HT1080 (cell line): ENCODE measurements at places on chromosomes 7 and 10.

DNA sequence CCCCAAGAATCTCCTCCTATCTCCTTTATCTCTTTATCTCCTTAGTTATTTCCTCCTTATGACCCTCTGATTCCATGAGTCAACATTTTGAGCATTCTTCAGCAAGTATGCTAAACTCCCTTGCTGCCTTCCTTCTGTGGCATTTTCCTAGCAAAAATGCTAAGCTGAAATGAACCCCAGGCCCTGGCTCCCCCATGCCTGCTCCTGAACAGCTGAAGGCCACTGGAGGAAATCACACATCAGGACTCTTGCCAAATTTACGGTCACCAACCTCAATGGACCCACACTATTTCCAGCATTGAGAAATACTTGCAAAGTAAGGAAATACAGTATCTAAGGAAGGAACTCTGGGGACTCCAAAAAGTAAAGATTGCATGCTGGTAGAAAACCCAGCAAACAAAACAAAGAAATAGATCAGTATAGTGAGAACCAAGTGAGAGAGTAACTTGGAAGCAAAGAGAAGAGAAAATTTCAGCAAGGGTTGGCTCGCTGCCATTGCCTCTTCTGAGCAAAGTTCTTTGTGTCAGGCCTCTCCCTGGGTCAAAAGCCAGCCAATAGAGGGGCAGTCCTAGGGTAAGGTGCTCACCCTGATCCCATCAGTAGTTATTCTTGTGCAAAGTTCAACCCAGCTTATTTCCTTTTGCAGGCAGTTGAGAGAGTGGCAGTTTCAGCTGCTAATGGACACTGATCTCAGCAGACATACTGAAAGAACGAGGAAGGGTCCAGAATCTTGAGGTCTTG is 5.1 kb upstream of the PLEKHS1 start:
- peak; percentile 17 for DNase-seq

- no peak for DNase-seq
Measured at GRCh38 chr7:102975854-102976253, 63.1 kb downstream of the LRRC17 start.

DNA sequence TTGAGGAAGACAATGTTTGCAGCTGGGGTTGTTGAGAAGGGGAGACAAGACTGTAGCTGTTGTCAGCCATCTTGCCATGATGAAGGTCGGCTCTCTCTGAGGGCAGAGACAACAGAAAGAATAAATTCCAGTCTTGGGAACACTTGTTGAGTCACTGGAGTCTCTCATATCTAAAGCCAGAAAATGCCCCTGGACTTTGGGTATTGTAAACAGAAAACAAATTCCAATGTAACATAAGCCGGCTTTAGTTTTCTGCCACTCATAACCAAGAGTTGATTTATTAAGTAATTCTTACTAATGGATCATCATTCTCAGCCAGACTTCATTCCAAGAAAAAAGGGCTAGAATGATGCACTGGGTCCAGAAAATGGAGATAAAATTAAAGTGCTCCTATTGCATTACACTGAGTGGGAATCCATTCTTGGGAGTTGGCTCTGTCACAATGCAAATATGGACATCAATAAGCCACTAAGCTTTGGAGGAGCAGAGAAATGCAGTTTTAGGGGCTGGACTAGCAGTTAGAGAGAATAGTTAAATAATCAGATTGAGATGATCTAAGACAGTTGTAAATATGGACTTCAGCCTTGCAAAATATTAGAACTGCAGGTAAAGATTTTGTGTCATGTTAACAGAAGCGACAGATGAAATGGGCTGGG is 78.9 kb downstream of the ADAM12 start:
- DNase-seq, result no peak

- no peak for DNase-seq
Measured at GRCh38 chr7:28071570-28071969, 109.0 kb downstream of the JAZF1 start.

DNA sequence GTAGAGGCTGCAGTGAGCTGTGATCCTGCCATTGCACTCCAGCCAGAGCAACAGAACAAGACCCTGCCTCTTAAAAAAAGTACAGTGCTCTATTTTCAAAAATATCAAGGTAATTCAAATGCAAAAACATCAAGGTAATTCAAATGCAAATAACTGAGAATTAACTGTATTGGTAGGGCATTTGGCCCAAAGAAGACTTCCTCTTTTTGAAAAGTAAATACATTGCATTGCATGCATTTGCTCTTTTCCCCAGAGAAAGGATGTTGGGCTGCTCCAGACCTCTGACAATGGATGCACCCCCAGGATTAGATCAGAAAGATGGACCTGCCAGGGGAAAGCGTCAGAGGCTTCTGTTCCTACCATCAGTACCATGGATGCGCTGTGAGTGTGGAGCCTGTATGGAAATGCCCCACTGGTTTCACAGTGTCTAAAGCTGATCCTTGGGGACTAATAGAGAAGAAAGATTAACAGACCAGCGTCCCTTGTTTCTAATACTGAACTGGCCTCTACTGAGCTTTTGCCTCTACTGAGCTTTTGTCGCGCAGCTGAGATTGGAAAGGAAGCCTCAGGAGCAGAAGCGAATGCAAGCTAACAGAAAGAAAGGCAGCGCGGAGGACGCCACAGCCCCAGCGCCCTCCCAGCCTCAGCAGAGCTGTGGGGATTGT is 93.5 kb upstream of the LYZL2 start:
- no peak for DNase-seq

DNA sequence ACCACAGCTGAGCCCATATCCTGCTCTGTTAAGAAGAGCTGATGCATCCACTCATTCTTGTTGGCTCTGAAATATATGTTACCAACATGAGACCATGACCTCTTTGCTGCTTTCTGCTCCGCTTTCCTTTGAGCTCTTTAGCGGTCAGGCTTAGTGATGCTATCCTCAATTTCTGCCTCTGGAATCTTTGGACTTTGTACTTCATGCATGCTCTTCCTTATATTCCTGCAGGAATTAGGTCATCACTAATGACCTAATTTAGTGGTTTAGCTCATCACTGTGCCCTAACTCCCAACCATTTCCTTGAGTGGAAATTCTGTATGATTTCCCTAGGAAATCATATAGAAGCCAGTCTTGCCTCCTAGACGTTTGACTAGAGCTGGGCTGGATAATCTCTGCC is 119.5 kb downstream of the AOAH start:
- DNase-seq, result peak; percentile 55

DNA sequence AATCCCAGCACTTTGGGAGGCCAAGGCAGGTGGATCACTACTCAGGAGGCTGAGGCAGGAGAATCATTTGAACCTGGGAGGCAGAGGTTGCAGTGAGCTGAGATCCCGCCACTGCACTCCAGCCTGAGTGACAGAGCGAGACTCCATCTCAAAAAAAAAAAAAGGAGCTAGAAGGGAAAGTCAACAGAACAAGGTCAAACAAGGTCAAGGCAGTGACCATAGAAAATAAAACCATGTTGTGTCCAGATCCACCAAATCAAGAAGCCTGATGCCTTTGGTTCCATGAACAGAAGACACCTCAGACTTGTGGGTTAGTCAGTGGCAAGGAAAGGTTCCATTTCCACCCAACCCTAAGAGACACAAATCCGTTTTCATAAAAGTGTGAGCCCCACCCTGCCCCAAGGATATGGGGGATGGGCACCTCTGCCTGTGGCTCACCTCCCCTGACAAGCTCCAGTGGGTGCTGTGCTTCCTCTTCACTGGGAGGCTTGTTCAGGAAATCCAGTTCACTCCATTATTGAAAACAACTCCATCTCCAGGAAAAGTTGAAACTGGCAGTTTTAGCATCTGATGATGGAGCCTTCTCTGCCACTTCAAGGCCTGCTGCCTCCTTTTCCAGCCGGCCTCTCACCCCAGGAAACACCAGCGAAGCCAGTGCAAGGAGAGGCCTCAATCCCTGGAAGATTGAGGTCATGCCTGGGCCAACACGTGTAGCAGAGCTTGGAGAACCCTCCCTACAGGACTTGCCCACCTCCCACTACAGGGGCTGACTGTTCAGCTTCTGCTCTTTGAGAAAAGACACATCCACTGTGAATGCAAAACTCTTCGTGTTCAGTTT is 152.9 kb downstream of the NRF1 start:
- DNase-seq, result no peak

- no peak for DNase-seq
Measured at GRCh38 chr10:17878896-17879295, 69.7 kb downstream of the MRC1 start.

DNA sequence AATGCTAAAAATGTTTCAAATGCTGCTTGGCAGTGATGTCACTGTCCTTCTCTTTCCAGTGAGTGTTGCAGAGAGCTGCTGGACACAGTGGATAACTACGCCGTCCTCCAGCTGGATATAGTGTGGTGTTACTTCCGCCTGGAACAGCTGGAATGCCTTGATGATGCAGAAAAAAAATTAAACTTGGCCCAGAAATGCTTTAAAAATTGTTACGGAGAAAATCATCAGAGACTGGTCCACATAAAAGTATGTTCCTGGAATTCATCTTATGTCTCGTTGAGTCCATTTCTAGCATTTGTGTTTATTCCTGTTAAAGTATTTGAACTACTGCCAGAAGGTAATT is 25.2 kb downstream of the NUB1 start:
- no peak for DNase-seq

GRCh38 chr10:27658788-27659187 is 86.8 kb downstream of the MKX start:
- DNase-seq, result peak; percentile 48

DNA sequence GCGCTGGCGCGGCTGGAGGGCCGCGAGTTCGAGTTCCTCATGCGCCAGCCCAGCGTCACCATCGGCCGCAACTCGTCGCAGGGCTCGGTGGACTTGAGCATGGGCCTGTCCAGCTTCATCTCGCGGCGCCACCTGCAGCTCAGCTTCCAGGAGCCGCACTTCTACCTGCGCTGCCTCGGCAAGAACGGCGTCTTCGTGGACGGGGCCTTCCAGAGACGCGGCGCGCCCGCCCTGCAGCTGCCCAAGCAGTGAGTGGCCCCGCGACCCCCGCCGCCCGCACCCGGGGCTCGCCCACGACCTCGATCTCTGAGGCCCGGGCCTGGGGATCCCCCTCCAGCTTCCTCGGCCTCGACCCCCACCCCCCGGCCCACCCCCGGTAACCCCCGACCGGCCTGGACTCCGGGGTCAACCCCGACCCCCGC is 537 bp downstream of the FOXK1 start:
- DNase-seq, result no peak

DNA sequence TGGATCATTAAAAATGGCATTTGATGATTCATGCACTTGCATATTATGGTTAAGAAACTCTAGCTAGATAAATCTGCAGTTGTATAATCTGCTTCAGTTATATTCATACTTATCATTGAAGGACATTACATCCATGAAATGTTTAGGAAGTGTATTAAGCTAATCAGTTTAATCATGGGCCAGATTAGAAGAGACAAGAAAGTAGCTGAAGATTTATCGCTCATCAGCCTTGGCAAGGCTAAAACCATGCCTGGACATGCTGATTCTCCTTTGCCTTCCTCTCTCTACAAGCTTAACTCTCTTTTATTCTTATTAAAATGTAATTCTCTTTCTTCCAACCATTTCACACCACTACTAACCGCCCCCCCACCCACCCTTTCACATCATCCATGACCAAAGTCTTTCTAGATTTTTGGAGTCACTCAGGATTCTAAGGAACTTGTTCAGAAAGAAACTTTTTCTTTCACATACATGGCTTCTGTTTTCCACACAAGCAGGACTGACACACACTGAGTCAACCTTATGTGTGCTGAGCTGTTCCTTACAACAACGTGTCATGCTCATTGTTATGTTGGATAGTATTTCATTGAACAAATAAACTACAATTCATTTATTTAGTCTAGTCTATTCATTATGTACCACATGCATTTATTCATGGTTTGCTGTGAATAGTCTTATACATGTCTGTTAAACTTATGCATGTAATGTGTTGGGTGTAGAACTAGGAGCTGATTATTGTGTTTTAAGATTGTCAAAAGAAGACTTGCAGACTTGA is 227.3 kb upstream of the SP8 start:
- no peak for DNase-seq

GRCh38 chr7:66967029-66967428 is 28.4 kb downstream of the SBDS start:
- no peak for DNase-seq
